ENCODE measurements at places on chromosomes 4 and X.

GRCh38 chr4:2839060-2839459 lies 4.6 kb upstream of the ADD1 start:
- DNase-seq = no peak

GRCh38 chrX:109390556-109390955 lies 91.3 kb downstream of the GUCY2F start:
- DNase-seq = no peak

DNA sequence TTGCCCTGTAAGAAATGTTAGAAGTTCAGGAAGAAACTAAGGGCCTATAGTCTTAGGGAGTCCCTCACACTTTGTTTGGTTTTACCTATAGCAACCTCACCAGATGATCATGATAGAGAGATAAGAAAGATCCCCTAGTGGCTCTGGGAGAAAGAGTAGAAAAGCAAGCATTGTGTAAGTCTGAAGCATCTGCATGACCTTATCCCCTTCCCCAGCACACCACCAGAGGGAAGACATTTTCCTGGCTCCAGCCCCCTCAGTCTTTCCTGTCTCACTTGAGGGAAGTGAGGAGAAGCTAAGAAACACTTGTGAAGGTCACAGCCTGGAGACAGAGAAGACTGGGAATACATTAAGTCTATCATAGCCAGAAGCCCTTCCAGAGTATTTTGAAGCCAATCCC lies 154.0 kb downstream of the EVC2 start:
- DNase-seq = no peak

DNA sequence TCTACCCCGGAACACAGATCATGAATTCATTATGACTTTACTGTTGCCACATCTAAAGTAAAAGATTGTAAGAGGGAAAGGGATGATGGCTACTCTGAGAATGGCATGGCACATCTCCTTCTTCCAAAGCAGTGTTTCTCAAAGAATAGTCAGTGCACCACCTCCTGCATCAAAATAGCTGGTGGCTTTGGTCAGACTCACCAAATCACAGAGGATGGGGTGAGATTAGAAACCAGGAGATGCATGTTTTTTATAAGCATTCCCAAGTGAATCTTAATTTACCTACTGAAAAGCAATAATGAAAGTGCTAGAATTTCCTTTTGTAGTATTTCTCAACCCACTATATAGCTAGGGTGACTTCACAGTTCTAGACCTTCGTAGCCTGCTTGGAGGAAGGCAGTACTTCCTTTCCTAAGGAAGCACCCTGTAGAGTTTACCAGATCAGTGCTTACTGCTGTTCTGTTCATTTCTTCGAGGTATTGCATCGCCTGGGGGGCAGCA lies 340.8 kb upstream of the KLF3 start:
- DNase-seq = no peak

DNA sequence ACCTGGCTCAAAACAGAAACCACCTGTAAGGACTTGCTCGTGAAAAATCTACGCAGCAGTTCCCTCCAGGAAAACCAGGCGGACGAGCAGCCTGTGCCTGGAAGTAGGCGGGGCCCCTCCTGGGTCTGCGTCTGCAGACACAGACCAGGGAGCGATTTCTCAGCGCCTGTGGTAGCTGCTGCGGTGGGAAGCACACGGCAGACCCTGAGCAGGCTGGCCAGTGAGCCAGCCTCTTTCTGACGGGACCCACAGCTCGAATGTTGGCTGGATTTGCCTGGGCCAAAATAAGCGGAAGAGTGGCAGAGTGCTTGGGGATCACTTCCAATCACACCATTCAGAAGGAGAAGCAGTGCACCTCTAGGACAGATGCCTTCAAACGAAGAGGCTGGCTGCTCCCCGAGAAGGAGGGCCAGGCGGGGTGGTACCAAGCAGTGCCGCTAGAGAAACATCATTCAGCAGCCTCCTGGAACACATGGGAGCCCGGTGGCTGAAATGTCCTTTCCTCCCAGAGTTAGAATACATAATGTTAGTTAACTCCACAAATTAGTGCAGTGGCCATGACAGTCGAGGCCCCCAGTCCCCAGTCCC lies 85.9 kb downstream of the GATB start:
- DNase-seq = no peak

DNA sequence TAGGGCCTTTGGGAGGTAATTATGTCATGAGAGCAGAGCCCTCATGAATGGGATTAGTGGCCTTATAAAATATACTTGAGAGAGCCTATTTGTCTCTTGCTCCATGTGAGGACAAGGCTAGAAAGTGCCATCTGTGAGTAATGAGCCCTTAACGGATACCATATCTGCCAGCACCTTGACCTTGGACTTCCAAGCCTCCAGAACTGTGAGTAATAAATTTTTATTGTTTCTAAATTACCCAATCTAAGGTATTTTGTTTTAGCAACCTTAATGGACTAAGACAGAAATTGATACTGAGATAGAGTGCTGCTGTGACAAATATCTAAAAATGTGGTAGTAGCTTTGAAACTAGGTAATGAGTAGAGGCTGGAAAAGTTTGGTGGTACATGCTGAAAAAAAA lies 285.0 kb upstream of the DIPK2B start:
- DNase-seq = no peak

DNA sequence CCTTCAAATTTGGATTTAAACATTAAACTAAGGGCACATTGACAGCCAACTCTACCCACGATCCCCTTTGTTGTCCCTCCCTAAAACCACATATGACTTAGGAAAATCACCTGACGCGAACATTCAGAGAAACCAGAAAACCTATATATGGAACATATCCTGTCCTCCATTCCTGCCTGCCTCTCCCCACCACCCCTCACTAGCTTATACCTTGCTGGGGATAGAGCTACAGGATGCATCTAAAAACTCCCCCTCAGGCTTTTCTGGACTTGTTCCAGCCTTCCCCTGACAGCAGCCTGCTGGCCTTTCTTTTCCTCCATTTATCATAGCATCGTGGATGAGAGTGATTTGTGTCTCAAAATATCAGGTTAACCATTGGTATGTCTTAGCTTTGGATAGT lies 8.8 kb downstream of the STK26 start:
- DNase-seq = no peak

DNA sequence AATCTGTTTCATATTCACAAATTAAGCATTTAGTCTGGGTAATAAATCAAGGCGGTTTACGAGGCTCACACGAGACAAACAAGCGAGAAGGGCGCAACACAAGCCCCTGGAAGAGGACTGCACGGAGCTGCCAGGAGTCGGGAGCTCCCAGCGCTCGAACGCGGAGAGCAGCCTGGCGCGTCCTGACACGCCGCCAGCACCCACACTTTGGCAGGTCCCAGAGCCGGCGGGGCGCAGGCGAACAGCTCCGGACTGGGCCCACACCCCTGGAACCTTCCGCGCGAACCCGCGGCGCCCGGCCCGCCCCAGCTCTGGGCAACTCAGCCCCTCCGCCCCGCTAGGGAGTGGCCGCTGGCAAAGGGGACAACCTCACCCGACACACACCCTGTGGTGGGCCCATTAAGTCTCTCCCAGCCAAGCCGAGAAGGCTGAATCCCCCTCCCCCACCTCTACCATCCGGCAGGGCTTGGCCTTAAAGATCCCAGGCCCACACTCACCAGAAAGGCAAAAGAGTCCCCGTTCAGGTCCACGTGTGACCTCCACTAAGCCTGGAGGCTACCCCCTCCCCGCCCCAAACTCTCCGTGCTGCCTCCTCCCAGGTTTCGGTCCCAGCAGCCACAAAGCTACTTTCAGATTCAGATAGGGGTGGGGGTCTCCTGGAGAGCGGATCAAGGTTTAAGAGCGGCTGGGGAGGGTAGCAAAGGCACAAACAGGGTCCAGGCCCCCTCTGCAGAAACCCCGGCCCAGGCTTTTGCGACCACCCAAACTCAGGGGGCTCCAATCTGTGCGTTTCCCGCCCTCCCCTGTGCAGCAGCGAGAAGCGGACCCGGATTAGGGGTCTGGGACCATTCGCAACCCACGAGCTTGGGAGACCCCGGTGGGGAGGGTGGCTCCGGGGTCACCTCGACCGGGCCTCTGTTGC lies 47.5 kb upstream of the BCOR start:
- DNase-seq = no peak

GRCh38 chr4:4800646-4801408 lies 58.6 kb upstream of the MSX1 start:
- DNase-seq = no peak

All from stimulated activated CD8-positive, alpha-beta memory T cell treated with anti-CD3 and anti-CD28 coated beads, Interleukin-2, amount 100 ng/mL, for 48 hours (primary cell).